ENCODE measurements at places on chromosomes 2 and 18. TPM values are rescaled to one million over a fixed set of nuclear protein-coding genes. Genes with fewer than 3 reads are reported as not detected.
A peak's percentile ranks its signal among the peaks of the same experiment; 100 is the strongest.

The SPATA3 gene
- total RNA-seq = not detected

The RIF1 gene
- total RNA-seq = 11.8 TPM

The TMEM169 gene
- 0.52 TPM for total RNA-seq

The INHA gene
- 1.1 TPM for total RNA-seq

The BMP10 gene
- 2.9 TPM for total RNA-seq

The PLEK gene
- total RNA-seq = 1.3 TPM

DNA sequence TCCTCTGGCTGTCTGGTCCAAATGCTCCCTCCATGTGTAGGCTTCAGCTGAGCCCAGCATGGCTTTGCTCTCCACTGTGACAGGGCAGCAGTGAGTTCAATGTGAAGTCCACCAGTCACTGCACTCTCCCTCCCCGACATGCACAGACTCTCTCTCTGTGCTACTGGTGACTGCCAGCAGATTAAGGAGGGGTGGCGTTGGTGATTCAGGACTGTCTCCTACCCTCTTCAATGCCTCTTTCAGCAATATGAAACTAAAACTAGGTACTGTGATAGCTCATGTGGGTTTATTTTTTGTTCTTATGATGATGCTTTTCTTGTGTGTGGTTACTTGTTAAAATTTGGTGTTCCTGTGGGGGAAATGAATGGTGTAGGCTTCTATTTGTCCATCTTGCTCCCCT, 201.0 kb upstream of the RBMS1 start:
- H3K4me3 ChIP-seq = no peak overlapping the region
- H3K4me1 ChIP-seq = no peaks in the 10 kb centered on the region
- no peak for DNase-seq
- H3K27ac ChIP-seq = no peak overlapping the region

DNA sequence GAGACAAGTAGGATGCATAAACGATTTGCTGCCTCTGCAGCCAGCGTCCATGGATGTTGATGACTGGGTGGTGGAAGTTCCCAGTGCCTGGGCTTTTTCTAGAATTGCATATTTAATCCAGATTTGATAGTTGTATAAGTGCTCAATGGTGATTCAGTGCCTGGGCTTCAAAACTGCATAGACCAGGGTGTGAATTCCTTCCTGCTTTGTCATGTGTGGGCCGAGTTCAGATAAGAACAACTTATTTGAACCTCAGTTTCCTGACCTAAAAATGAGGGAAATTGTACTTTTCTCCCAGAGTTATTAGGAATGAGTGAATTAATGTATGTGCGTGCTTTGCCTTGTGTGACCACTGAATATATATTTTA, 154.6 kb downstream of the WDSUB1 start:
- no peak overlapping the region for H3K4me3 ChIP-seq
- H3K36me3 ChIP-seq = no peaks in the 10 kb centered on the region
- no peaks in the 10 kb centered on the region for H3K27me3 ChIP-seq

GRCh38 chr18:32301361-32301760, 111.5 kb downstream of the MEP1B start:
- no peaks in the 10 kb centered on the region for H3K36me3 ChIP-seq
- no peak overlapping the region for H3K4me3 ChIP-seq
- H3K27me3 ChIP-seq = no peaks in the 10 kb centered on the region
- DNase-seq = no peak
- no peak overlapping the region for H3K27ac ChIP-seq

DNA sequence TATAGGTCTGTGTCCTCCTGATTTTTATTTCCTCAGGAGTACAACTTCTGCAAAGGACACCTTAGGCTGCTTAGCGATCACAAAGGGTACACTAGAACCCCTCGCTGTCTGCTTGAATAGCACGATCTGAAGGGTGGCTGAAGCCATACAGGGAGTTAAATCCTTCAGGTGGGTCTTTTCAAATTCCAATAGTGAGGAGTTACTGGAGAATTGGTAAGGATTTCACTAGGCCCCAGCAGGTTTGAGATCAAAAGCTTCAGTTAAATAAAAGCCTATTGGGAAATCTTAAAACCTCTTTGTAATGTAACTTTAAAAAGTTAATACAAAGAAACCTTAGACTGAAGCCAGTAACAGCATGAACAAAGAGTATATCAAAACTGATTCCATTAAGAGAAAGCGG, 613.1 kb downstream of the ZEB2 start:
- H3K27me3 ChIP-seq = no peaks in the 10 kb centered on the region
- H3K4me1 ChIP-seq = no peaks in the 10 kb centered on the region
- no peaks in the 10 kb centered on the region for H3K36me3 ChIP-seq
- H3K4me3 ChIP-seq = no peak overlapping the region

DNA sequence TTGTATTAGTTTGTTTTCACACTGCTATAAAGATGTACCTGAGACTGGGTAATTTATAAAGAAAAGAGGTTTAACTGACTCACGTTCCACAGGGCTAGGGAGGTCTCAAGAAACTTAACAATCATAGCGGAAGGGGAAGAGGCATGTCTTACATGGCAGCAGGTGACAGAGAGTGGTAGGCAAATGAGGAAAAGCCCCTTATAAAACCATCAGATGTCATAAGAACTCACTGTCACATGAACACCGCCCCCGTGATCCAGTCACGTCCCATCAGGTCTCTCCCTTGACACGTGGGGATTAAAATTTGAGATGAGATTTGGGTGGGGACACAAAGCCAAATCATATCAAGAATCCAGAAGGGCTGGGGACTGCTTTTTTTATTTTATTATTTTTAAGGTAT, 120.0 kb downstream of the GALNT14 start:
- H3K27me3 ChIP-seq = no peaks in the 10 kb centered on the region
- H3K27ac ChIP-seq = no peak overlapping the region
- H3K4me1 ChIP-seq = no peaks in the 10 kb centered on the region

- H3K27ac ChIP-seq = no peak overlapping the region
- no peak for DNase-seq
- no peaks in the 10 kb centered on the region for H3K4me1 ChIP-seq
- H3K36me3 ChIP-seq = no peaks in the 10 kb centered on the region
These were observed 98.9 kb downstream of the SPHKAP start for GRCh38 chr2:228082571-228082970.

- no peak overlapping the region for H3K27ac ChIP-seq
- H3K4me3 ChIP-seq = no peak overlapping the region
- no peaks in the 10 kb centered on the region for H3K36me3 ChIP-seq
- H3K27me3 ChIP-seq = no peaks in the 10 kb centered on the region
These were observed 772.2 kb downstream of the TRIB2 start for GRCh38 chr2:13488965-13489364.

GRCh38 chr2:216071111-216071851, 10.3 kb downstream of the PECR start:
- DNase-seq = no peak
- no peak overlapping the region for H3K4me3 ChIP-seq
- H3K27me3 ChIP-seq = no peaks in the 10 kb centered on the region

- H3K36me3 ChIP-seq = no peaks in the 10 kb centered on the region
- H3K27me3 ChIP-seq = no peaks in the 10 kb centered on the region
- H3K4me3 ChIP-seq = peak overlapping the region; percentile 12
- H3K27ac ChIP-seq = no peak overlapping the region
- DNase-seq = no peak
- H3K4me1 ChIP-seq = no peaks in the 10 kb centered on the region
These were observed 119.6 kb upstream of the ARL5A start for GRCh38 chr2:151947813-151948165.

DNA sequence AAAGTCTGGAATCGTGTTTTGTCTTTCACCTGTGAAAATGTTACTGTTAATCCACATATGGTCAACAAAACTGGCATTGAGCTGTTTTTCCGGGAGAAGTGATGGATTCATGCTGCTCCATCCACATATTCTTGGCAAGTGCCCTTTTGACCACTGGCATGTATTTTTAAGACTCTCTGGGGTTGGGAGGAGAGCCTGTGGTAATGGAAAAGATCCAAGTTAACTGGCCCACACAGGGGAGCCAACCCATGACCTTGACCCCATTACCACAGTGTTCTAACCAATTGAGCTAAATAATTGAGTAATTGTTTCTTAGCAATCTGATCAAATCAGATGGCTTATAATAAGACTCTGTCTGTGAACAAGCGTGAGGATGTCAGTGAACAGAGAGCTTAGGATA, 296.2 kb upstream of the NRP2 start:
- DNase-seq = no peak
- H3K27ac ChIP-seq = no peak overlapping the region
- no peaks in the 10 kb centered on the region for H3K4me1 ChIP-seq
- no peaks in the 10 kb centered on the region for H3K27me3 ChIP-seq
- no peak overlapping the region for H3K4me3 ChIP-seq
- H3K36me3 ChIP-seq = no peaks in the 10 kb centered on the region

DNA sequence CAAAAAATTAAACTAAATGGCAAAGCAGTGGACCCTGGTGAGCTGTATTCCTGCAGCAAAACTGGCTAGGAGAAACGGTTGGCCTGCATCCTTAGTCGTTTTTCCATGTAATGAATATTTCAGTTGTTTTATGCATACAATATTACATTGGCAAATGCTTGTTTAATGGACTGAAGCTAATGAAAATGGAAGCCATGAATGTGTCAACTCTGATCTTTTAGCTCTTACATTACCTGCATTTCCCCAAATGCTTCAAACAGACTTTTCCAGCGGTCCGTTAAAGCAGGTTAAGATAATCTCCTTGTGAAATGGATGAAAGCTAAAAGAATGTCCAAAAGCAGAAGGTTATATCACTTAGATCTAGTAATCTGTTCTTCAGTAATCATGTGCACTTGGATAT, 686.3 kb upstream of the SETBP1 start:
- no peak overlapping the region for H3K4me3 ChIP-seq
- no peaks in the 10 kb centered on the region for H3K4me1 ChIP-seq
- no peaks in the 10 kb centered on the region for H3K27me3 ChIP-seq
- H3K36me3 ChIP-seq = no peaks in the 10 kb centered on the region
